Fibroblast of villous mesenchyme (primary cell): ENCODE measurements at places on chromosomes 1 and 21.

DNA sequence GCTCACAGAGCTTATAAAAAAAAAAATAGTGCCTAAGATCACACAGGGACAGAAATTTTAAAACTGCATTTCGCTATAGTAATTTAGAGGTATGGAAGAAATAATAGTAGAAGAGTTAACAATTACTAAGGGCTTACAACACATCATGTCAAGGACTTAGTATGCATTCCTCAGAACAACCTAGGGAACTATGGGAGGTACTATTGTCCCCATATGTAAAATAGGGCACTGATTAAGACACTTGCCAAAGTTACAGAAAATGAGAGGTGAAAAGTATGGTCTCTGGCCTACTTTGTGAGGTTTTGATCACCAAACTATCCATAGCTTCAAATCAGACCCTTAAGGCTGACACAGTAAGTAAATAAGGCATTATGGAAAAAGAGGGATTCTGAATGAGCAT, 4.7 kb downstream of the FRRS1 start:
- no peak for DNase-seq

DNA sequence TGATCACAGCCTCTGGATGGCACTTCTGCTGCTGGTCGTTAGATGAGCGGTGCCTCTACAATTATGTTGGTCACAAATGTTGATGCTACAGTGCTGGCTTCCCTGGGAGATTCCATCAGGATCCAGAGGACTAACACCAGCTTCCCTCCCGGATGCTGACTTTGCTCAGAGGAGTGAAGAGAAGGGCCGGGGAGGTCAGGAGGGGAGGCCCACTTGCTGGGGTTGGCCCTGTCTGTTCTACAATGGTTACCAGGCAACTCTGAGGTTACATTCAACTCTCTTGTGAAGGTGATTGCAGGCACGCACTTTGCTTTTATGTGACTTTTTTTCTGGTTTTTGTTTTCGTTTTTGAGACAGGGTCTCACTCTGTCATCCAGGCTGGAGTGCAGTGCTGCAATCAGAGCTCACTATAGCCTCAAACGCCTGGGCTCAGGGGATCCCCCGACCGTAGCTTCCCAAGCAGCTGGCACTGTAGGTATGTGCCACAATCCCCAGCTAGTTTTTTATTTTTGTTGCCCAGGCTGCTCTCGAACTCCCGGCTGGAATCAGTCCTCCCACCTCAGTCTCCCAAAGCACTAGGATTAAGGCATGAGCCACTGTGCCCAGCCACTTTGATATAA, 112.5 kb downstream of the ADSS2 start:
- DNase-seq, result no peak

- DNase-seq, result peak; percentile 53
Measured at GRCh38 chr1:185720633-185721272, 13.4 kb upstream of the HMCN1 start.

DNA sequence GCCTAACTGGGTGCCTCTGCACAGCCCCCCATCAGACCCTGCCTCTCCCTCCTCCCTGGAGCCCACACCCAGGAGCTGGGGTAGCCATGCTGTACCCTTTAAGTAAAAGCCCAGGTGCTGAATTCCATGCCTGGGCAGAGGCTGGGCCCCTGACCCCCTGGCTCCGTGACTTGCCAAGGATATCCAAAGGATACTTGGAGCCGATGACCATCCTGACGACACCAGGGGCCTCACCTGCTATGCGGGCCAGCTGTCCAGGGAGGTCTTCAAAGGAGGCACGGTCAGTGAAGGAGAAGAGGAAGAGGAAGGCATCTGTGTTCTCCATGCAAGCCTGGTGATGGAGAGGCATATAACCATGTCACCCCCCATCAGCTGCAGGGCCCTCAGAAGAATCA, 4.7 kb downstream of the CPLANE2 start:
- DNase-seq, result no peak

- DNase-seq, result peak; percentile 65
Measured at GRCh38 chr1:156082309-156083091, at the start of gene MEX3A. Gene MEX3A, minus strand, starts transcription at chr1:156082465. Its CDS starts 467 bp downstream, at chr1:156081998.

GRCh38 chr21:27035791-27036190, 68.9 kb upstream of the ADAMTS5 start:
- no peak for DNase-seq

DNA sequence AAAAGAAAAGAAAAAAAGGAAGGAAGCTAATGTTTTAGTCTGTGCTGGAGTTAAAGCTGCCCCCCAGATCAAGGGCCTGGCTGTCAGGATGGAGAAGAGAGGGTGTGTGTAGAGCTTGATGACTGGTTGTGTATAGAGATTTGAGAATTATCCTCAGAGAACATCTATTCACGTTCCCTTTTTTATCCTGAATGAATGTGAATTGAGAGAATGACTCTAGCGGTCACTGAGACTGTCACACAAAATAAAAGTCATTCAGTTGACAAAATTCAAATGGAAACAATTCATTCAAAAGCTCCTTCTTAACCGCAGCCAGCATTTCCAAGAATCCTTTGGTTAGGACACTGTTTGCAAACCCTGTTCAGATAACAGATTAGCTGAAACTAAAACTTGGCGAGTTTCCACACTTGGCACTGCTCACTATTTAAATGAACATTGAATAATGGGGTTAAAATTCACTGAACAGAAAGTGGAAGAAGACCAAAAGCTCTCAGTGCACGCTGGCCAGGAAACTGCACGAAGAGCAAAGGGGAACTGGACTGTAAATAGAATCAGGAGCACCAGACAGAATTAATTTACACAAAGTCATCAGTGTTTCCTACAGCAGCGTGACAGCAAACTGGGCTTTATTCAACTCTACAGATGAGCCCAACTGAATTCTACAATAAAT, 13.6 kb upstream of the FAM89A start:
- peak; percentile 87 for DNase-seq

DNA sequence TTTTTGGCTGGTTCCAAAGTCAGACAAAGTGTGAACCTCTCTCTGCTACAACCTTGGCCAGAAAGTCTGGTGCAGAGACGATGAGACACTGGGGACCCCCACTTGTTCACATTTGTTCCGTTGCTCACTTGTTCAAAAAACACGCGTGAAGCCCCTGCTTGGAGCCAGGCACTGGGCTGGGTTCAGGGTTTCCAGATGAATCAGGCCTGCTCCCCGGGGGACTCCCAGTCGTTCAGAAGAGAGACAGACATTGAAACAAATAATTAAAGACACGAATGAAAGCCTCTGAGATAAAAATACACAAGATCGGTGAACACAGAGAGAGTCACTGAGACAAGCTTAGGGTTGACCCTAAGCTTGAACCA, 101.5 kb upstream of the RUNX3 start:
- DNase-seq, result no peak

- DNase-seq, result no peak
Measured at GRCh38 chr1:21325731-21326387, 35.6 kb upstream of the ECE1 start.

DNA sequence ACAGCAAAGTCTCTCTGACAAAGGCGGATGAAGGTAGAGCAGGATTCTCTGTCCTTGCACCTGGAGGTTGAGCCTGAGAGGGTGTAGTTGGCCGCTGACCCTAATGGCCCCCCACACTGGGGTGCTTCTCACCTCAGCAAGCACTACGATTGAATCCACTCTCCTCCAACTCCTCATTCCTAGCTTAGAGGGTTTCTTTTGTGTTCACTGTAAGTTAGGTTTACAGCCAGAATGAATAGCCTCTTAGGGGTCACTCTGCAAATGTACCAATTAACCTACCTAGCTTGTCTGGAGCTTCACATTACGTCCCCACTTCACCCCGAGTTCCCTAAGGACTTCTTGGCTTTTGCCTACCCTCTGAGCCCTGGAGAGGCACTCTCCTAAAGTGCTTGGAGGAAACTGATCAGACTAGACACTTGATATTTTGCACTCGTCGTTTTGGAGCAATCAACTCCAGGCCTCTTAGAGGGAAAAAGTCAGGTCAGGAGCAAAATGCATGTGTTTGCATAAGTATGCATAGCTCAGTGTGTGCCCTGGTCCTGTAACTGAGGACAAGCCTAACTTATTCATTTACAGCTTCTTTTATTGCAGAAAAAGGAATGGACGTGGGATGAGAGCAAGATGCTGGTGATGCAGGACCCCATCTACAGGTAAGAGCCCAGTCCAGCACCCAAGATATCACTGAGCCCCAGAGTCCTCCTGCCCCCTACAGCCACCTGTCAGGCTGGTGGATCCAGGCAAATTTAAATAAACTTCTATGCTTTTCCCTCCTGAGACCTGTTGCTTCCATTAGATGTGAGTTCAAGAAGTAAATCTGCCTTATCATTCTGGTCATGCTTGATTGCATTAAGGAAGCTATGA, 76.4 kb downstream of the SPATA46 start:
- no peak for DNase-seq

- no peak for DNase-seq
Measured at GRCh38 chr1:12039164-12039525, 19.8 kb downstream of the MIIP start.

DNA sequence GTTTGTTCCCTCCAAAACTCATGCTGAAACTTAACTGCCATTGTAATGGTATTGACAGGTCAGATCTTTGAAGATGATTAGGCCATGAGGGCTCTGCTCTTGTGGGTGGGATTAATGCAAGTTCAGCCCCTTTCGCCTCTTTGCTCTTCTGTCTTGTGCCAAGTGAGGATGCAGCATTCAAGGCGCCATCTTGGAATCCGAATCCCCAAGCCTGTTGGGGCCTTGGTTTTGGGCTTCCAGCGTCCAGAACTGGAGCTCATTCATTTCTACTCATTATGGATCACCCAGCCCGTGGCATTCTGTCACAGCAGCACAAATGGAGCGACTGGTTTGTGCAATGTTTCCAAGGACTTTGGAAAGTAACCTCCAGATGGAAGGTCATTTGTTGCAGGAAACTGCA, 5.6 kb downstream of the TTC34 start:
- no peak for DNase-seq

DNA sequence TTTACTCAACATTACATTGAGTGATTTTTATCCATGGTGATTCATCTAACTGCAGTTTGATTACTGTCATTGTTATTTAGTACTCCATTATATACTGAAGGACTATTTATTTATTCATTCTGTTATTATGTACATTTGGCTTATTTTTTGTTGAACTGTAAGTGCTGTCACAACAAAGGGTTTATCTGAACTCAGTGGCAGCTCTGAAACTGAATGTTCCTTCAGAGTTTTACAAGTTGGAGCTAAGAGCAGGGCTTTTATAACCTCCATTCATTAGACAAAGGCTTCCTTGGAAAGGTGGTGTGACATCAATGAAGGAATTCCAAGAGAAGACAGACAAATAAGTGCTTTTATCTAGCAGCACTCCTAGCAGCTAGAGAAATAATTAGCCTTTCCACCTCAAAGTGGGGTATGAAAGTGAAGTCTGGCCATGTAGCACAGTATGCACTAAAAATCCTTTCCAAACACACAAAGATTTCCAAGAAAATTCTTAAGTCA, 83.3 kb upstream of the GORAB start:
- DNase-seq, result no peak

DNA sequence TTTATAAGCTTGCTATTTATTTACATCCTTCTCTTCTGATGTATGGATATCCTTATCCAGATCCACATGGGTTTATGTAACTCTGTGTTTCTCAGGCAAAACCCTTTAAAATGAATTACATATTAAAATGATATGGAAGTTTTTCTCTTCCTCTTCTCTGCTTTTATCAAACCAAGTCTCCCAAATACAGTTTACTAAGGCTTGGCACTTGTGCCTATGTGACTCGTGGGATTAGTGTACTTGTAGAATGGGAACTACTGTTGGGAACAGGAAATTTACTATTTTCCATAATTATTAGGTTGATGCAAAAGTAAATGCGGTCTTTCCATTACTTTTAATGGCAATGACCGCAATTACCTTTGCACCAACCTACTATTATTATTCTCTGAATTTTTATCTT, 14.8 kb downstream of the SIM2 start:
- DNase-seq, result no peak

DNA sequence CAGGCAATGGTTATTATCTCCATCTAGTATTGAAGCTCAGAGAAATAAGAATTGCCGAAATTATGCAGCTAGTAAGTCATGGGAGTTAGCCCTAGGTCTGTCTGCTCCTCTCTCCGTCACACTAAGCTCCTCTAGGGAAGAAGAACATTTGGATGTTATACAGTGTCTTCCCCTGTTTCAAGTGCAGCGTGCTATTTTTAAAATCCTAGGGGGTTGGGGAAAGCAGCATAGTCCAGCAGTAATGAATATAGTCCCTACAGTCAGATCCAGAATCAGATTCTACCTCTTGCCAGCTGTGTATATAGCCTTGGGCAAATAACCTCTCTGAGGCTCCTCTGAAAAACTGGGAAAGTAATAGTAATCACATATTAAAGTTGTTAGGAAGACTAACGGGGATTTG, 44.5 kb upstream of the OSBPL9 start:
- no peak for DNase-seq

GRCh38 chr1:17392199-17392740, 20.3 kb downstream of the PADI6 start:
- DNase-seq, result no peak

DNA sequence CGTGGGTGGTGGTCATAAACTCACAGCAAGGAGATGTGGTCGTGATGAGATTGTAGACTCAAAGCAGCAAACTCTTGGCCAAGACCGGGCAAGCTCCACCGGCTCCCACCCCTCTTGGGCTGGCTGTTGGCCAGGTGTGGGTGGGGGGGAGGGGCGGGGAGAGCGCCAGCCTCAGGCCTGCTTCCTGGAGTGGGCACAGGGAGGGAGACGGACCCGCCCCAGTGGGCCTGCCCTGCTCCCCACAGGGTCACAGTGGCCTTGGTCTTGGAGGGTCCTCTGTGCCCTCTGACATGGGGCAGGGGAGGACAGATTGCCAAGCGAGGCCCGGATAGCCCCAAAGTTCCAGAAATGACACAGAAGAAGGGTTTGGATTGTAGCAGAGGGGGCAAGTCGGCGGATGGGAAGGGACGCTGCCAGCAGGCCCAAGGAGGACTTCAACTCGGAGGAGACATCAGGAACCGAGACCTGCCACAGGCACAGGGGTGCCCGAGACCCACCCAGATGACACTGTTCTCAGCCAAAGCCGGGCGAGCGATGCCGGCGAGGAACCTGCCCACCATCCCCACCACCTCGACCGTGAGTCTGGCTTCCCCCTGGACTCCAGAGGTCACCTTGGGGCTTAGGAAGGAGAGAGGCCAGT, 85.4 kb upstream of the ACTRT2 start:
- no peak for DNase-seq

- DNase-seq, result no peak
Measured at GRCh38 chr1:46448109-46448911, 41.3 kb upstream of the DMBX1 start.

- DNase-seq, result no peak
Measured at GRCh38 chr21:22993822-22994574, 1995.8 kb downstream of the NCAM2 start.

DNA sequence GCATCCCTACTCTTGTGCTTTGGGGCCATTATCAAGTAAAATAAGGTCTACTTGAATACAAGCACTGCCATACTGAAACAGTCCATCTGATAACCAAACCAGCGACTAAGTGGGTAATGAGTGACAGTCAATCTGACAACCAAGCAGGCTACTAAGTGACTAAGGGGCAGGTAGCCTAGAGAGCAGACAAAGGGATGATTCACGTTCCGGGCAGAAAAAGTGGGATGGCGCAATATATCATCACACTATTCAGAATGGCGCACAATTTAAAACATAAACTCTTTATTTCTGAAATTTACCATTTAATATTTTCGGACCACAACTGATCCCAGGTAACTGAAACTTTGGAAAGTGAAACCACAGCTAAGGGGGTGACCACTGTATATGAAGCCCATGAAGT, 17.7 kb downstream of the NGF start:
- DNase-seq, result no peak

- no peak for DNase-seq
Measured at GRCh38 chr1:21263052-21263429, 27.2 kb downstream of the ECE1 start.
